ENCODE measurements at places on chromosomes 1 and 21. TPM values are rescaled to one million over a fixed set of nuclear protein-coding genes. Genes with fewer than 3 reads are reported as not detected.

DNA sequence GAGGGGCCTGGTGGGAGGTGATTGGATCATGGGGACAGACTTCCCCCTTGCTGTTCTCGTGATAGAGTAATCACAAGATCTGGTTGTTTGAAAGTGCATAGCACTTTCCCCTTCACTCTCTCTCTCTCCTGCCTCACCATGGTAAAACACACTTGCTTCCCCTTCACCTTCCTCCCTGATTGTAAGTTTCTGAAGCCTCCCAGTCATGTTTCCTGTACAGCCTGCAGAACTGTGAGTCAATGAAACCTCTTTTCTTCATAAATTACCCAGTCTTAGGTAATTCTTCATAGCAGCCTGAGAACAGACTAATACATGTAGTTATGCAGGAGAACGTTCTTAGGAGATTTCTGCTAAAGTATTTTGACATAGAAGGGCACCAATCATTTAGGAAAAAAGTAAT, 59.9 kb upstream of the FBXO28 start:
- no peak for DNase-seq

- DNase-seq, result peak; percentile 10
These were observed 1.8 kb downstream of the DISC1 start for GRCh38 chr1:231628207-231628876.

Gene HES3
- total RNA-seq, result not detected

GRCh38 chr1:35808450-35809113, 766 bp downstream of the AGO4 start:
- DNase-seq, result peak; percentile 25

DNA sequence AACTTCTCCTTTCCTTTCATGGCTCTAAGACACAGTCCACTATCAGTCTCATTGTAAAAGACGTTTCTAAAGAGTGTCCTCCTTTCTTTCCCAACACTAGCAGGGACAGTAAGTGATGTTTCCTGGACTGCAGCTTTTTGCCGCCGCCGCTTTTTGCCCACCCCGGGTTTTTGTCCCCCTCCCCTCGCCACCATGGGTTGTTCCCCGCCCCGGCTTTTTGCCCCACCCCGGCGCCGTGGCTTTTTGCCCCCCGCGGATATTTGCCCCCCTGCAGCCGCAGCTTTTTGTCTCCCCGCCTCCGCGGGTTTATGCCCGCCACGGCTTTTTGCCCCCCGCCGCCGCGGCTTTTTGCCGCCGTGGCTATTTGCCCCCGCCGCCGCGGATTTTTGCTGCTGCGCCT, 95.2 kb downstream of the TPTE start:
- DNase-seq, result no peak

Gene ZNF593OS
- not detected for total RNA-seq

GRCh38 chr1:66535061-66535460, 1.1 kb downstream of the SGIP1 start:
- DNase-seq, result no peak

DNA sequence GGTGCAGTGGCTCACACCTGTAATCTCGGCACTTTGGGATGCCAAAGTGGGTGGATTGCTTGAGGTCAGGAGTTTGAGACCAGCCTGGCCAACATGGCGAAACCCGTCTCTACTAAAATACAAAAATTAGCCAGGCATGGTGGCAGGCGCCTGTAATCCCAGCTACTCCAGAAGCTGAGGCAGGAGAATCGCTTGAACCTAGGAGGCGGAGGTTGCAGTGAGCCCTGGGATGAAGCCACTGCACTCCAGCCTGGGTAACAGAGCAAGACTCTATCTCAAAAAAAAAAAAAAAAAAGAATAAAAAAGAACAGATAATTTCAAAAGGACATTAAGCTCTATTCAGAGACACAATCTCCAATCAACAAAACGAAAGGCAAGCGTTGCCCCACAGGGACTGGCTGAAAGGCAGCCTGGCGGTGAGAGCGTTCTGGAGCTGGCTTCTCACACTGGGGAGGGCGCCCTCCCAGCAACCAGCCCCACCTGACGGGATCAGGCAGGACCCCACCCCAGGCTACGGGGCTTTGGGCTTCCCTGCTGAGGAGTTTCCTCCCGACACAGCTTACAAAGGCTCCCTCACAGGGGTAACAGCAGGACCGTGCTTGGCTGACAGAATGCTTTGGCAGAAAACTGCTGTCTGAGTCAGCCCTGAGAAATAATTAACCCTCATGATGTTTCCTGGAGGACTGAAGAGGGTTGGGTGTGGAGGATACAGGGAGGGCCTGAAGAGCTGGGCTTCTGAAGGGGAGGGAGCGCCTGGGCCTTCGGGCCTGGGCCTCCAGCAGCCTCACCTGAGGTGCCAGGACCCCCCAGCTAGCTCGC, 31.1 kb upstream of the SRP9 start:
- peak; percentile 94 for DNase-seq

- peak; percentile 76 for DNase-seq
These were observed at the start of gene EVA1B for GRCh38 chr1:36323636-36324352. Gene EVA1B (minus strand): TSS chr1:36323645. CDS start chr1:36323037, 608 bp downstream.

Gene ALG14
- 2.4 TPM for total RNA-seq

Gene MROH7
- total RNA-seq, result 0.27 TPM

Gene NT5C1A
- total RNA-seq, result not detected

DNA sequence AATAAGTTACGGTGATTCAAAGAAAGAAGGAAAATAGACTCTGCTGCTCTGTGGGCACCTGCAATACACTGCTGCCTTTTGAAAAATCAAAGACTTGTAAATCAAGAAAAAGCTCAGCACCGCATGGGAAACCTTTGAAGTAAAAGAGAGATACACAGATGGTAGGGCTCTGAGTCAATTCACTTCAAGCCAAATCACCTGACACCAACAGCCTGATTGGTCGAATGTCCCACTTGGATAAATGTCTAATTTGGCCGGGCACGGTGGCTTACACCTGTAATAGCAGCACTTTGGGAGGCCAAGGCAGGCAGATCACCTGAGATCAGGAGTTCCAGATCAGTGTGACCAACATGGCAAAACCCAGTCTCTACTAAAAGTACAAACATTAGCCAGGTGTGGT, 19.2 kb upstream of the RCAN3 start:
- DNase-seq, result no peak

GRCh38 chr1:113392541-113393128, 2.3 kb downstream of the MAGI3 start:
- DNase-seq, result peak; percentile 17

GRCh38 chr1:200520735-200521134, 99.8 kb downstream of the KIF14 start:
- no peak for DNase-seq

DNA sequence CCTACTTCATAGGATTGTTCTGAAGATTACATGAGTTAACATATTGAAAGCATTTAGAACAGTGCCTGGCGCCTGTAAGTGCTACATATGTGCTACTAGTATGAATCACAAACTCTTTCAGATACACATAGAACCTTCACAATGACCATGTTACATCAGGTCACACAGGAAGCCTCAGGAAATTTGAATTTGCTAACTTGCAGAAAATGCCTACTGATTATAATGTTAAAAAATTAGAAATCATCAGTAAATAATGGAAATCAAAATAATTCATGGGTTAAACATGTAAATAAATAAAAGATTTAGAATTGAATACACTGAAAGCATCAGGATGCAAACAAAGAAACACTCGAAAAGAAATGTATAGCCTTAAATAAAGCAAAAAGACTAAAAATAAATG, 94.9 kb downstream of the SPAG17 start:
- DNase-seq, result no peak

Gene SELP
- not detected for total RNA-seq

DNA sequence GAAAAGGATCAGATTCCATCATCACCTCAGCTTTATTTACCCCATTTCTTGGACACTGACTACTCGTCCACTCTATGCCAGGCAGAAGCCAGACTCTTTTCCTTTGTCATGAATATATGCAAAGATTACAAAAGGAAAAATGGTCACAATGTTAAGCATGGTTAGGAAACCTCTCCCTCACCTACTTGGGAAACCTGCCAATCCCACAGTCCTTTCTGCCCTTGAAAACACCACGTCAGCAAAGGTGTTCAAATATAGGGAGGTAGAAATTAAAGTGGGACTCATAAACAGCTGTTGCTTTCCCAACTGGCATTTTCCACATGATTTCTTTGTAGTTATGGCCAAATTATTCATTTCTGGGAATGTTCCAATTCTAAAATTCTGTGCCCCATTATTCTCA, 16.2 kb upstream of the ATP13A2 start:
- no peak for DNase-seq

DNA sequence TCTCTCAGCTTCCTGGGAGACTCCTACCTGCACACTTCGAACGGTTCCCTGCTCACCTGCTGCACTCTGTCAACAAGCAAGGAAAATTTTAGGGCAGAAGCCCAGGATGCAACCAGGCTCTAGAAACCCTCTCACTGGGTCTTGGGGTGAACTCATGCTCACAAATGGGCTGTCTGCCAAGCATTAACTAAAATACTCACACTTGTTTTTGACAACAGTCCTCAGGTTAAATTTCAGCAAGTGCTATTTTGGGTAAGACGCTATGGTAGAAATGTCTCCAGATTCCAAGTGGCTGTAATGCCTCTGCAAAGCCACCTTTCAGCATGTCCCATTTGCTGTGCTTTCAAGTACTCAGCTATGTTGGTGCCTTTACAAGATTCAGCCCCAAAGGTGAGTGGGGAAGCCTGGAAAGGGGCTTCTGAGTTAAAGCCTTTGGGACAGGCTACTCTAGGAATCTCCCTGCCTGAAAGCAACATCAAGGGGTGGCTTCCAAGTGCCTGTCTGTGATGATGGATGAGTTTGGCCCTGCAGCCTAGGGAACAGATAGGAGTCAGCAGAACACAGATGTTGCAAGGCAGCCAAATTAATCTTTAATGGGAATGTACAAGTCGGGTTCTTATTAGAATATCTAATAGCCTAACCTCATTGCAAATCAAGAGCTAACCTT, 211.9 kb upstream of the SPAG17 start:
- peak; percentile 0 for DNase-seq

GRCh38 chr21:29349702-29350101, 51.0 kb downstream of the BACH1 start:
- DNase-seq, result no peak

DNA sequence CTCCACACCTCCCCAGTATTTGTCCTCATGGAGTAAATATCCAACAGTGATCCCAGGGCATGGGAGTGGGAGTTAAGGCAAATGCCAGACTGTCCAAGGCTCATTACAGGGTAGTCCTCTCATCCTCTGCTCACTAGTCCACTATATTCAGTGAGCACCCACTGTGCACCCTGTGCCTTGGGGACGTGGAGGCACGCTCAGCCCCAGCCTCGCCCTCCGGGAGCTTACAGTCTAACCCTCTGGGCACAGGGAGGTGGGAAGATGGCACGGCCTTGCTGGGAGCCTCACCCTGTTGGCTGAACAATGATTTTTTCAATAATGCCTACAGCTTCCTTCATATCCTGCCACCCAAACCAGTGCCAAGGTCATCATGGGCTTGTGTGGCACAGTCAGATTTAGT, 2.8 kb downstream of the HES2 start:
- DNase-seq, result no peak

GRCh38 chr1:155001425-155001674, 1.3 kb upstream of the ZBTB7B start:
- no peak for DNase-seq

GRCh38 chr1:8628606-8629005, 188.8 kb downstream of the RERE start:
- DNase-seq, result peak; percentile 35

DNA sequence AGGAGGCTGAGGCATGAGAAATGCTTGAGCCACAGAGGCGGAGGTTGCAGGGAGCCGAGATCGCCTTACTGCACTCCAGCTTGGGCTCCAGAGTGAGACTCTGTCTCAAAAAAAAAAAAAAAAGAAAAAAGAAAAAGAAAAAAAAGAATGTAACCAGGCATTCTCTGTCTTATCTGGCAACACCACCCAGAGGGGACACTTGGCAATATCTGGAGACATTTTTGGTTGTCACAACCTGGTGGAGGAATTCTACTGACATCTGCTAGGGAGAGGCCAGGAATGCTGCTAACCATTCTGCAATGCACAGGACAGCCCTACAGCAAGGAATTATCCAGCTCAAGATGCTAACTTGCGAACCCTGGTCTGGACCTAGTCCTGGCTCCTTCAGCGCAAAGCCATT, 2.3 kb upstream of the CNR2 start:
- no peak for DNase-seq

- peak; percentile 15 for DNase-seq
These were observed 20.9 kb downstream of the ERICH3 start for GRCh38 chr1:74652711-74653139.

DNA sequence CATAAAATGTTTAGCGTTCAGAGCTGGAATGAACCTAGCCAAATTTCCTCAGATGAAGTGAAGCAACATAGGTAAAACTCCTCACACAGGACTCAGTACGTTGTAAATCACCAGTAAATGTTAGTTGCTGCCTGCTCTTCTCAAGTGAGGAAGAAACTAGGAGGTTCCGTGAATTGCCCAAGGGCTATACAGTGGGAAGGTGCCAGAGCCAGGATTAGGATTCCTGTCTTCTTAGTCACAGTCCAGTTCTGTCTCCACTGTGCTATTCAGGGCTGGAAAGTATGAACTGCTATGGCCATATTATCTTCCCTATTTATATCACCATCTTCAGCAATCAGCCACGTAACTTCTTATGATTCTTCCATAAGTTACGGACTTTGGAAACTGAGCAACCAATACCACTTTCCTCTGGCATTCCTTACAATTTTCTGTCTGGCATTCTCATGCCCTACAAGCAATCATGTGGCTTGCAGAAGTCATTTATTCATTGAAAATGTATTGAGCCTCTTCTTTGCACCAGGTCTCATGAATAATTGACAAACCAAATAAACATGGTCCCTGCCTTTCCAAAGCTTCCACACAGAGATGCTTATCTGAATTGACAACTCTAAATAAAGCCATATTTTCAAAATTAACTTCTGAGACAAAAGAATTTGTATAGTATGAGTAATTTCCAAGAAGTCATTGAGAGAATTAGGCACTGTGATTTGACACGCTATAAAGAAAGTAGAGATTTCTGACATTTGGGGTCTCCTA, 271.6 kb upstream of the SGIP1 start:
- peak; percentile 80 for DNase-seq

DNA sequence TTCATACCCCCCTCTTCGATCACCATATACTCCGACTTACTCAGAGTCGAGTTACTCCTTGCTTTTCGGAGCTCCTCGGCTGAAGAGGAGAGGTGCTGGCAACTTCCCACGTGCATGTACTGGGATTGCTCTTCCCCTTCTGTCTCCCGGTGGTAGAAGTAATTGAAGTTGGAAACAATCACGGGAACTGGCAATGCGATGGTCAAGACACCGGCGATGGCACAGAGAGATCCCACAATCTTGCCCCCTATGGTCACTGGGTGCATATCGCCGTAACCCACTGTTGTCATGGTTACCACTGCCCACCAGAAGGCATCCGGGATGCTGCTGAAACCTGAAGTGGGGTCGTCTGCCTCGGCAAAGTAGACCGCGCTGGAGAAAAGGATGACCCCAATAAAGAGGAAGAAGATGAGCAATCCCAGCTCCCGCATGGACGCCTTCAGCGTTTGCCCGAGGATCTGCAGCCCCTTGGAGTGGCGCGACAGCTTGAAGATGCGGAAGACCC, 1.5 kb downstream of the KCNA3 start:
- DNase-seq, result no peak
